ENCODE measurements at places on chromosomes 11 and 22.

DNA sequence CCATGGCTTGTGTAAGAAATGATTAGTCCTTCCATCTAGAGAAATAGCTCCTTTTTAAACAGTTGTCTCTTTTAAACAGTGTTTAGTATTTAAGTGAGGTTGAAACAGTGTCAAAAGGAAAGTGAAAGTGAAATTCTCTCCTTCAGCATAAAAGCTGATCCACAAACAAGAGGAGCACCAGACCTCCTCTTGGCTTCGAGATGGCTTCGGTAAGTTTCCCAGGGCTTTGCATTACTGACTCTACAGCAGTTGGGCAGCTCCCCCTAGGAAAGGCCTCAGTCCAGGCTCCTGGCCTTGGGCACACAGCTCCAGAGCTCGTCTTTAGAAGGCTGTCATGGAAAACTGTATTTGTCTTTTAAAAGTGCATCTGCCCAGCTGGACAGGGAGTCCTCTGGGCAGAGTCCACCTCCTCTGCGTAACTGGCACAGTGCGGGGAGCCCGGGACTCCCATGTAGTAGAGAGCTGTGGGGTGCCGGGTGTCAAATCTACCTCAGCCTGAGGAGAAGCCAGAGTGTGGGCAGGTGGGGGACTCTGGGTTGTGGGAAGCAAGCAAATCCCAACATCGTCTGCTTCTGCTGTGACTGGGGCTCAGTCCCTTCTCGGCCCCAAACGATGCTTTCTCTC is at the start of gene PLAAT4:
PLAAT4 (plus strand) TSS at position 140 of the 624 bp plus-strand sequence; CDS start at position 201, 61 bp downstream.
- DNase-seq: no peak

GRCh38 chr22:25602916-25603315 is 38.4 kb downstream of the GRK3 start:
- no peak for DNase-seq

- DNase-seq: peak; percentile 35
Observed at GRCh38 chr11:64220798-64221197, 5.2 kb downstream of the TRPT1 start.

GRCh38 chr22:27413702-27414101 is 387.9 kb downstream of the MN1 start:
- DNase-seq: no peak

DNA sequence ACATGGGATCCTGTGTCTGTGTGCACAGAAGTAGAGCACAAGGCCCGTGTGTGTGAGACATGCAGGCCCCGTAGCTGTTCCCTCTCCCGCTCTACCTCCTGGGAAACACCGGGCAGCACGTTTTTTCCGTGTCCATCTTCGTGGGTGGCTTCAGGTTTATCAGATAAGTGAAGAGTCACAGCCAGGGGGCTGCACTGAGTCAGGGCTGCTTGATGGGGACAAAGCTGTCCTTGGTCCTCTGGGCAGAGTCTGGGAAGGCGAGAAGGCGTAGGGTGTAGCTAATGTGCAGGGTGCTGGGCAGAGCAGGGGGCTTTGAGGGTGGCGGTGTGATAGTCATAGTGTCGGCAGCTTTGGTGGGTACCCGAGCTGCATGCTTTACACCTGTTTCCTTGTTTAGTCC is 23.7 kb downstream of the INCENP start:
- DNase-seq: no peak

DNA sequence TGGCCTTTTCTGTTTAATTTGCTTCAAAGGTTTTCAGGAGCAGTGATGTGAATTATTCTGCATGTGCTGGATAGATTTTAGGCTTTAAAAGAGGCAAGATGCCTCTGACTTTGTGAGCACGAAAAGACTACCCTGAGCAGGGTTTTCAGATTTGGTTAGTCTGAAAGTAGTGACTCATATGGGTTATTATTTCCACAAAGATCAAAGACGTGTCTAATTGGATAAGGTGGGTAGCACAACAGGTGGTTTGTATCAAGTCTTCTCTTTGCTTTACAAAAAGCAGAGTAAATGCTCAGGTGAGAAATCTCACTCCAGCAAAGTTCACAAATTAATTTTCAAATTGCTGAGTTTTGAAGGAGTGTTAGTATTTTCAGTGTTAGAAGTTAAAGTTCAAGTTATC is 37.6 kb upstream of the DBX1 start:
- no peak for DNase-seq

DNA sequence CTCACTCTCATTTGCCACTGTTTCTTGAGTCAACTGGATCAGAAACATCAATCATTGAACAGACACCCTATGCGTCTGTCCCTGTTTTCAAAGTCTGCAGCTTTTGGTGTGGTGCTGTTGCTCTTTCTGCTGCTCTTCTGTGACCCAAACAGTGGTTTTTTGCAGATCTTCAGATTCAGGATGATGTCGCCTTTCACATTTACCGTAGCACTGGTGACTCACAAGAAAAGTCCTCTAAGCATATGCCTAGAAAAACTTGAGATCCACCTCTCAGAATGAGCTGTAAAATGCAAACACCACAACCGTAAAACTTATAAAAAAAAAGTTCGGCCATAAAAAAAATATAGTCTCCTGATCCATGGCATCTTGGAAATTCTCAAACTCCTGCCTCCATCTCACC is 400.4 kb downstream of the NTM start:
- no peak for DNase-seq

- DNase-seq: peak; percentile 86
Observed at GRCh38 chr22:32644252-32645100, 157.0 kb upstream of the TIMP3 start.

DNA sequence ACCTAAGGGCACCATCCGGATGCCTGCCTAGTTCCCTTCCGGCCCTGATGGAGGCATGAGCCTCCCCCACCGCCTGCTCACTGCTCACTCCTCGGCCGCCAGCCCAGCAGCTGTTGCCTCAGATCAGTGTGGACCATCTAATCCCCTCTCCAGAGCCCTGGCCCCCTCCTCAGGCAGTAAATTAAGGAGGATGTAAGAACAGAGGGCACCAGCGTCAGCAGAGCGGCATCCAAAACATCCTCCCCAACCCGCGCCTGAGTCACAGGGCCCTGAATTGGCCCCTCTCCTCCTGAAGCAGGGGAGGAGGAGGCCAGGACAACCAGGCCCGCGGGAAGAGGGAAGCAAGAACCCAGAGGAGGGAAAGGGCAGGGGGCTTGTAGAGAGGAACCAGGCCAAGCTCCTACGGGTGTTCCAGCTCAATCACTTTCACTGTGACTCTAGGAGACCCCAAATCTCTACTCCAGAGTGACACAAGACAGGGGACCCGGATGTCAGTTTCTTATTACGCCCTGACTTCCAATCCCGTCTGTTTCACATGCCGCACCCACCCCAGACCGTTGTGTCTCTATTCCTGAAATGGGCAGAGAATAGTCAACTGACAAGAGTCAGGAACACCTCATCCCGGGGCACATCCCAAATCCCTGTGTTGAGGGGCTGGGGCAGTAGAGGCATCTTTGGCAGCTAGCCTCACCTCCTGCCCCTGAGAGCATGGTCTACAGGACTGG is 31.3 kb upstream of the MYOD1 start:
- no peak for DNase-seq

GRCh38 chr11:20489948-20490347 is 102.4 kb downstream of the PRMT3 start:
- no peak for DNase-seq

Data from Right ventricle myocardium inferior (tissue), 1 donor.